ENCODE measurements at places on chromosomes 5 and 9.

GRCh38 chr5:36724467-36725332 lies 118.3 kb downstream of the SLC1A3 start:
- peak; percentile 91 for DNase-seq

GRCh38 chr5:126043688-126044087 lies 379.5 kb upstream of the GRAMD2B start:
- no peak for DNase-seq

- no peak for DNase-seq
These were observed 33.8 kb upstream of the LECT2 start for GRCh38 chr5:135988546-135988945.

GRCh38 chr9:37582548-37583157 lies 6.5 kb upstream of the FBXO10 start:
- peak; percentile 28 for DNase-seq

DNA sequence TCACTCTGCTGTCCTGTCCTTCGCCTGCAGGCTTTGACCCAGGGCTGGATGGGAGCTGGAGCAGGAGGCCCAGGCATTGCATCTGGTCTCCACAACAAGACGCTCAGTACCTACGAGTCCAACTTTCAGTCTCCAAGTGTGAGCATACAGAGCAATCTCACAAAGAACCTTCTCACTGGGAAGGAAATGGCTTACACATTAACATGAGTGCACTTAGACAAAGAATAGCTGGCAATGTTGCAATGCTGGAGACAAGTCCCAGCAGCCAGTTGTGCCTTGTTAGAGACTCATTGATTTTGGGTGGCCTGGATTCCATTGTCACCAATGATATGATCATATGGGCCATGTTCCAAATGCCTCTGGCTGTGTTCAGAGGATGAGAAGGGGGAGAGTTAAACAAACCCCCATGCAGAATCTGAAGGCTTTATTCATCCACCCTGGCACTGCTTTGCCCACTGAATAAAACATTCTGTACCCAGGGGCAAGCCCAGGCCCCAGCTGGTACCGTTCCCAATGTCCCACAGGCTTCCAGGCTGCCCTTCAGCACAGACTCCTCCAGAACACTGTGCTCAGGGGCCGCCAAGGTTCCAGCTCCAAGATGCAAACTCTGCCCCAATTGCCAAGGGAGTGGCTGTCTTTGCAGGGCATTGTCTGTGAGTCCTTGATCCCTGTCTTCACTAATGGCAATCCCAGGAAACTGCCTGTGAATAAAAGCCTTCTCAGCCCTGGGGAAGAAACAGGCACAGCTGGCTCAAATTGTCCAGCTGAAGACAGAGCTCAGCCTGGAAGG lies 185.5 kb downstream of the HSD17B3 start:
- no peak for DNase-seq

GRCh38 chr5:138138949-138139780 lies at the start of gene NME5:
Gene NME5 (minus strand): TSS chr5:138139428. CDS start chr5:138138780, 648 bp downstream.
- DNase-seq = no peak

- DNase-seq = peak; percentile 6
These were observed 592.2 kb upstream of the ZNF608 start for GRCh38 chr5:125338440-125339174.

DNA sequence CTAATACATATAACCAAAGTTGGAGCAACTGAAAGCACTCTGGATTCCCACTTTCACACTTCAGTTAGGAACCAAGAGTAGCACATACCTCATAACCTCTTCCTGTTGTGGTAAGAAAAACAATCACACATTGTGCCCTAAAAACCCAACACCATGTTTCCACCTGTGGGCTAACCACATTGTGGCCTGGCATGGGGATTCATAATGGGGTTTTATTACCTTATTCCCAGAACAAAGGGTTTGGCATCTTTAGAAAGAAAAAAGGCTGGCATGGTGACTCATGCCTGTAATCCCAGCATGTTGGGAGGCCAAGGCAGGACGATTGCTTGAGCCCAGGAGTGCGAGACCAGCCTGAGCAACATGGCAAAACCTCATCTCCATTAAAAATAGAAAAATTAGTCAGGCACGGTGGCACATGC lies 60.6 kb downstream of the HSD17B3 start:
- DNase-seq = no peak

- no peak for DNase-seq
These were observed 1076.5 kb upstream of the ARRDC3 start for GRCh38 chr5:92459654-92460053.
